ENCODE measurements at places on chromosomes 5 and 9.

- no peak for DNase-seq
Observed at GRCh38 chr5:13498279-13498678, 446.2 kb downstream of the DNAH5 start.

DNA sequence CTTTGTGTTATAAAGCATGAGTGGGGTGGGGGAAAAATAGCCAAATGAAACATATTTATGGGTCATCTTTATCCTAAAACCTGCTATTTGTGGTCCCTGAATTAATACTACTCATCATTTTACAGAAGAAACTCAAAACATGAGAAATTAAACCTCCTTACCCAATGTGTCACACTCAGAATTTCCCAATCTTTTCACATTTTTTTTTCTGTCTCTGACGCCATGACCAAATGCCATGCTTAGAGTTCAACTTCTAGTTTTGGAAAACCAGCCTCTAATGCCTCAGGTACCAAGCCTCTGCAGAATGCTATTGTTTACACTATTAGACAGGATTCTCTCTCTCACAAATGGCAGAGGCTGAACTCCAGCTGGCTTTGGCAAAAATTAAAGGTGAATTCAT lies 505.5 kb upstream of the WWC1 start:
- DNase-seq: no peak

DNA sequence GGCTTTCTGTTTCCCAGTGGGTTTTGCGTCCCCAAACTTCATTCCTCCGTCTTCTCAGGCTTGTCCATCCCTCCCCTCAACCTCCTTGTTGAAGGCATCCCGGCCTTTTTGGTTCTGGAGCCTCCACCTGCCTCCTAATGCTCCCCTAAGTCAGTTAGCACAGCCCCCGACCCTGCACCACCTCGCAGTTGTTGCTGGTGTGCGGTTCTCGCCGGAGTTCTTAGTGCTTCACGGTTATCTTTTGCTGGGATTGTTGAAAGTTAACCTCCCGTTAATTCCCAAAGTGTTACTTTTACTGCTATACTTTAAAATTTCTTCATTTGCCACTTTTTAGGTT lies 447 bp downstream of the UBLCP1 start:
- DNase-seq: no peak

DNA sequence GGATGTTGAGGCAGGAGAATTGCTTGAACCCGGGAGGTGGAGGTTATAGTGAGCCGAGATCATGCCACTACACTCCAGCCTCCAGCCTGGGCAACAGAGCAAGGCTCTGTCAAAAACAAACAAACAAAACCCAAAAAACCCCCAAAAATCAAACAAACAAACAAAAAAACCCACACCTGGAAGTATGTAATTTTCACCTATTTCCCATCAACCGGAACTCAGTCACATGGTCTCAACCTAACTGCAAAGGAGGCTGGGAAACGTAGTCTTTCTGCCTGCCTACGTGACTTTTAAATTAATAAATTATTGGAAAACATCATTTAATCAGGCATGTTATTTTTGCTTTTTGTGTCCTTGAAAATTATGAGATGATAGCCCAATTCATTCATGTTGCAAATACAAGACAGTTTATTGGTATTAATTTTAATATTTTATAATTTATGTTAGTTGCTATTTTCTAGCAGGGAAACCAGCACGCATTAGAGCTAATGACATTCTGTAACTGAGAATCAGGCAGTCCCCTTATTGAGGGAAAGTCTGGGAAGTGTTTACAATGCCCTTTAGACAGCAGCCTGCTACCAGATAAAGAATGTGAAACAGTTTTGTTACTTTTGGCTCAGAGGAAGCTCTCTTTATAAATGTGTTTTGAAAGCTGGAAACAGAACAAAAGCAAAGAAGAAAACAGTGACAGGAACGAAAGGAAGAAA lies 110.3 kb downstream of the NXNL2 start:
- DNase-seq: no peak

DNA sequence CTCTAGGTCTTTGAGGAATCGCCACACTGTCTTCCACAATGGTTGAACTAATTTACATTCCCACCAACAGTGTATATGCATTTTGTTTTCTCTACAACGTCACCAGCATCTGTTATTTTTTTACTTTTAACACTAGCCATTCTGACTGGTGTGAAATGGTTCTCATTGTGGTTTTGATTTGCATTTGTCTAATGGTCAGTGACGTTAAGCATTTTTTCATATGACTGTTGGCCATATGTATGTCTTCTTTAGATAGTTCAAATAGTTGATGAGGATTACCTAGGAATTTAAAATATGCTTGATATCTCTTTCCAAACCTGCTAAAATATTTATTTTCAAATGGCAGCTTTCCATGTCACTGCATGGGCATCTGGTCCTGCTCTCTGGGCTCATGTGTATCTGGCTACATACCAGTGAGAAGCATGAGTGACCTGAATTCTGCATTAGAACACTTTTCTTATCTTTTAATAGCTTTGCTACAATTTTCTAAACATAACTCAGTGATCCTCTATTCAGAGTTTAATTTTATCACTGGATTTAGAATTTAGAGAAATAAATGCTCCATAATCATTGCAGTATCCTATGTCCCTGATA lies 95.8 kb upstream of the ADAMTS16 start:
- no peak for DNase-seq

Measured in CD4-positive, alpha-beta T cell treated with Interleukin-12 subunit alpha and Interleukin-12 subunit beta, for 1 hour (primary cell).